CD4-positive, alpha-beta memory T cell (primary cell): ENCODE measurements at places on chromosomes 11 and 22. TPM values are rescaled to one million over a fixed set of nuclear protein-coding genes. Genes with fewer than 3 reads are reported as not detected.

Gene XRRA1
- 18.8 TPM for total RNA-seq

GRCh38 chr11:118791961-118792569 lies 1.1 kb upstream of the DDX6 start:
- peak overlapping the region; percentile 68 for H3K4me3 ChIP-seq
- no peaks in the 10 kb centered on the region for H3K27me3 ChIP-seq
- H3K4me1 ChIP-seq, result peaks cover 23% of the 10 kb centered on the region

- no peak overlapping the region for H3K4me3 ChIP-seq
- peaks cover 8% of the 10 kb centered on the region for H3K4me1 ChIP-seq
- no peak overlapping the region for H3K27ac ChIP-seq
Measured at GRCh38 chr11:122584670-122585069, 70.9 kb upstream of the UBASH3B start.

- peak overlapping the region; percentile 9 for H3K4me3 ChIP-seq
- H3K27ac ChIP-seq, result peak overlapping the region; percentile 12
- peaks cover 73% of the 10 kb centered on the region for H3K4me1 ChIP-seq
Measured at GRCh38 chr11:133947321-133947756, 9.4 kb downstream of the IGSF9B start.
